Femur (tissue), 1 donor: ENCODE measurements at places on chromosomes 1 and 21.

DNA sequence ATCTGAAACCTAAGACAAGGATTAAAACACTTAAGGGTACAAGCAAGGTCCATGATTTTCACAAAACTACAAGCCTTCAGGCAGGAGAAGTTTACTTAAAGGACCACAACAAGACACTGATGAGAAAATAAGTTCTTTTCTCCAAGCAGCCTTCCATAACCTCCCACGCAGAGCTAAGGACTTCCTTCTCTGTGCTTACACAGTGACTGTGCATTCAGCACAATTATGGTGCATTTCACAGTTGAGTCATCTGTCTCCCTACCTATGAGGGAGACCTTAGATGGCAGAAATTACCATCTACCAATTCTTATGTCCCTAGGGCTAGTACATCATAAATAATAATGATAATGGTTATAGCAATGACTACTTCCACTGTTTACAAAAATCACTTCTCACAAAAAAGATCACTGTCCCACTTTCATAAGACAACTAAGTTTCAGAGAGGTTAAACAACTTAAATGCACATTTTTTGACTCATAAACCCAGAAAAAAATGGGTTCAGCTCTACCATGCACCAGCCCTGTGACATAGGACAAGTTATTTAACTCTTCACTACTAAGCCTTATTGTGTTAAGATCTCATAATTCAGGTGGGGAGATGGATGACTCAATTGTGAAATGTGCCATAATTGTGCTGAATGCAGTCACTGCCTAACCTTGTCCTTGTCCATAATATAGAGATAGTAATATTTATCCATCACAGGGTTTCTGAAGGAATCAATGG is 45.3 kb downstream of the TARBP1 start:
- DNase-seq: no peak

- DNase-seq: no peak
Measured at GRCh38 chr1:25731148-25731547, 68.8 kb upstream of the SELENON start.

DNA sequence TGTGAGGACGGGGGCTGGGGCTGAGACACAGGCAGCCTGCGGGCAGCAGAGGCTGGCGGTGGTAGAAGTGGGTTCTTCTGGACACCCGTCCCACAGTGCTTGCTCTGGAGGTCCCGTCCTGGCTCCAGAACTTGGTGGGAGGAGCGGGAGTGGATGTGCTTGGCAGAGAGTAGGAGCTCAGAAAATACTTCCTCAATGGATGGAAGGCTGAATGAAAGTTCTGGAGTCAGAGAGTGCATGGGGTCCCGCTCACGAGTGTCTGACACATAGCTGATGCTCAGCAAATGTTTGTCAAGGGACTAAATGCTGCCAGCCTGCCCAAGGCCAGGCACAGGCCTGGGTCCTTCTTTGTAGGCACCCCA is 13.4 kb upstream of the NES start:
- peak; percentile 25 for DNase-seq

DNA sequence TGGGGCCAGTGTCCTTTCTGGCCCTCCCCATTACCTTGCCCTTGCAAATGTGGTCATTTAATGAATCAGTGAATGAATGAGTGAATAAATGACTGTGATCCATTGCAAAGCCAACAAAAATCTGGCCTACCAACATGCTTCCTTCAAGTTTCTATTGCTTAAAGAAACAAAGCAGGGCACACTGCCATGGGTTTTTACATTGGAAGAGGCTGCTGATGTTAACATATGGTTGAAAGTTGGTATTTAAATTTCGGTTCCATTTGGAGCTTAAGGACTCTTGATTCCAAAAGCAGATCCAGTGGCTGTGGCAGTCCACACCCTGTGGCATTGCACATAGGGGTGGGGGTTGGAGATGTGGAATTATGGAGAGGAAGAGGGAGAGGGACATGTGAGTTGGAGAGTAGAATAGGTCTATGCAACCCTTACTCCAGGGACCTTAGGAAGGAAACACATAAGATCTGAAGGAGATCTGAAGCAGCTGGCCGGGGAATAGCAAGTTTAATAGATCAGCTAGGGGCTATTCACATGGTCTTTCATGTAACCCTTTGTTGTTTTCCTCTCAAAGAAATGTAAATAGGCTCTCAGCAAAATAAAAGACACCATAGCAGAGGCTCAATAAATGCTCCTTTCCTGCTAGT is 7.2 kb downstream of the ABCA4 start:
- no peak for DNase-seq

- DNase-seq: no peak
Measured at GRCh38 chr1:179101566-179101965, 19.7 kb downstream of the TOR3A start.

DNA sequence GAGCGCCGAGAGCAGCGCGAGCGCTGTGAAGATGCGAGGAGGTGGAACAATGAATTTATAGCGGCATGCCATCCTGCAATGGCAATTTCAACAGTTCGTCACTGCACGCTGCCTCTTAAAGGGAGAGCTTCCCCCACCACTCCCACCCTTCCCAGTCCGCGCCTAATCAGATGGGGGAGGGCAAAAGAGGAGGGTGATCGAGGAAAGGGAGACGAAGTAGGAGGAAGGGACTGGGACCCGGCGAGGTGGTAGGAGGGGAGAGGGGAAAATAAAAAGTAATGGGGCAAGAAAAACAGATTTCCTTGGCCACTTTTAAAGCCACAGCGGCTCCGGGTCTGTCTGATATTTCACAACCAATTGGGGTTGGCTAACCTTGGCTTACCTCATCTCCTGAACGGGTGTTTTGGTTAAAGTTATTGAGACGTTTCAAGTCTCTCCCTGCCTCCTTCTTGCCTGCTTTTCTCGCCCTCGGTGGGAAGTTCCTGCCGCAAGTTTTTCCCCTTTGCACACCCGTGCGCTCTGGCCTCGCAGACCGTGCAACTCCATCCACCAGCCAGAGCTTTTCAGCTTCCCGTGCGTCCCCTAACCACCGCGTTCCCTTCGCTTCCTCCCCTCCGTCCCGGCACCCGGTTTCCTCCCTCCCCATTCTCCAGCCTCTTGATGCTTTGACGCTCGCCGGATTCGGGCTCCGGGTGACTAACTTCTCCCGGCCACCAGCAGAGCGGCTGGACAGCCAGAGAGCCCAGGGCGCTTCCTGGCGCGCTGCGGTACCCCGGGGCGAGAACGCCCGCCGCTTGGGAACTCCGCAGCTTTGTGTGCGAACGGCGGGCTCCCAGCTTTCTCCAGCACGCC is at the start of gene ADAMTS5:
ADAMTS5 (minus strand) TSS at position 27 of the 852 bp plus-strand sequence. CDS start 697 bp downstream, outside the sequence.
- peak; percentile 85 for DNase-seq

DNA sequence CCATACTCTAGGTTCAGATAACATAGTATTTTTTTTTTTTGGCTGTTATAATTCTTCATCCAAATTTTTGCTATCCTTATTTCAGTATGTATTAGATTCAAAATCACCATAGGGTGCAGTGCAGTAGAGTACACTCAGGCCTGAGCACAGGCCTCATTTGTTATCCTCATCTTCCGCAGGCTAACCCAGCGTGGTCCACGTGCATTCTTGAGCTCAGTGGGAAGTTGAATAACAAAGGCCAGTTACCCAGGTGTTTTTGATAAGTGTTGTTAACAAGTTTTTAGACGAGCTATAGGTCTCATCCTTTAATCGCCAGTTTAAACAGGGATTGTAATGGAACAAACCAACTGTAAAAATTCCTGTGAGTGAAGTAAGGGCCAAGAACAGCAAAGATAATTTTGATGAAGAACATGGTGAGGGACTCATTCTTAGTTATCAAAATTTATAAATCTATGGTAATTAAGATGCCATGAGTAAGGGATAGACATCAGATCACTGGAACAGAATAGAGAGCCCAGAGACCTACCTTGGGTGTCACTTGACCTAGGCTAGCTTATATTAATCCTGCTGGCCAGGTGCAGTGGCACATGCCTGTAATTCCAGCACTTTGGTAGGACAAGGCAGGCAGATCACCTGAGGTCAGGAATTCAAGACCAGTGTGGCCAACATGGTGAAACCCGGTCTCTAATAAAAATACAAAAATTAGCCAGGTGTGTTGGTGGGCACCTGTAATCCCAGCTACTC is 22.0 kb downstream of the FLVCR1 start:
- DNase-seq: no peak

DNA sequence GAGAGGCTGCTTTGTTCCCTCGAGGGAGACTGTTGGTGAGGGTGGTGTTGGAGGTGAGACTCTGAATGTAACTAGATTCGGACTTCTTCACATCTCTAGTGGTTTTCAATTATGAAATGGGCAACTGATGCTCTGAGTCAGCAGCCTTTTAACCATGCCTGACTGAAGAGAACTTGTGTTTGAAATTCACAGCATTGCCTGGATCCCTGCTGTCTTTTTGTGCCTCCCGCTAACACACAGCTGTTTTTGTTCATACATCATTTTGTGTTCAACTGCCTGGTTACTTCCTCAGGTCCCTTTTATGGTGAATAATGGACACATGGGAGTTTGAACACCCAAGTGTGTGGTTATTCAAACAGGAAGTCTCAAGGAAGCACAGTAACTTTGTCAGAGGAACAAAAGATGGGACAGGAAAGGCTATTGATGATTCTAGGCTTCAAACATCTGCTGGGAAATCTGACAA is 16.8 kb downstream of the LAMC1 start:
- DNase-seq: peak; percentile 16

DNA sequence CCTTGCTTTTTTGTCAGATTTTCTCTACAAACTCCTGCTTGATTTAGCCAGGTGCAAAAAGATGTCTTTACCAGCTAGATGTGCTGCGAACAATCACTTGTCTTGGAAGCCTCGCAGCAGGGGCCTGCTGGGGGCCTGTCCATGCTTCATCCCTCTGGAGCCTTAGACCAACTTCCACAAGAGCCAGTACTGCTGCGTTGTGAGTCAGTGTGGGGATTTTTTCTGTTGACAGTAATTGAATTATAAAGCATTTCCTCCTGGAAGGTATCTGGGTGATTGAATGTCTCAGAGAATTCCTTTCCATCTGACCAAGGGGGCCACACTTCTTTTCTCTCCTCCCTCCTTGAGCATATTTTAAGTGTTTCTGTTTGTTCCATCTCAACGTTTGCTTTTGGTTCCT is 40.4 kb upstream of the LDLRAP1 start:
- DNase-seq: no peak

- peak; percentile 31 for DNase-seq
Measured at GRCh38 chr1:184116287-184116686, 64.8 kb downstream of the TSEN15 start.

DNA sequence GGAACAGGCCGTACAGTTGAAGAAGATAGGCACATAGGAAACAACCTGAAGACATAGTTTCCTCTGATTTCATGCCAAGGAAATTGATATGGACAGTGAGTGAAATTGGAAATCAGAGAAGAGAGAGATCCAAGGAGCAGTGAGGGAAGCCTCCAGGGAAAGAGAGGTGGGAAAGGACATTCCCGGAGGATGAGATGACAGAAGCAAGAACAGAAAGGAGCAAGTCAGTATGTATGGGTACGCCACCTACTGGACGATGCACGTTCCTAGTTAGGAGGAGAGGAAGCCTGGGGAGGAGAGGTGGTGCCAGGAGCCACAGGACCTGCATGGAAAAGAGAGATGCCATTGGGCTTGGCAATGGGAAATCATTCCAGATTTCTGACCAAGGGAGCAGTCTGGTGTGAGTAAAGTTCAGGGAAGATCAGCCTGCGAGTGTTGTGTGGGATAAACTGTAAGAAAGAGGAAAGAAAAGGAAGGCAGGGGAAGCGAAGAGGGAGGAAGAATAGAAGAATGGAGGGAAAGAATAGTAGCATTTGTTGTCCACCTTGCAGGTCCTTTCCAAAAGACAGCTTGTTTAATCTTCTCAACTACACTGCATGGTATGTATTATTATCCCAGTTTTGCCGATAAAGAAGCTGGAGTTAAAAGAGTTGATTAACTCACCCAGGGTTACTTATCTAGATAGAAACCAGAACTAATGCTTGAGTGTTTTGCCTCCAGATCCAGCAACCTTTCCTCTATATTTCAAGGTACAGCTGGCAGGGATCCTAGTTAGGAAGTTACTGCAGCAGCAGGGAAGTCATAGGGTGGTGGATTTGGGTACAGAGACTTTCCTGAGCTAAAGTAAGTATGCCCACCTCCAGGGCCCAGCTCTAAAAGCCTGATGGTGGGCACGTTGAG is 27.4 kb downstream of the C1orf116 start:
- DNase-seq: no peak

GRCh38 chr1:179016706-179017382 is 8.8 kb upstream of the FAM20B start:
- DNase-seq: peak; percentile 95

DNA sequence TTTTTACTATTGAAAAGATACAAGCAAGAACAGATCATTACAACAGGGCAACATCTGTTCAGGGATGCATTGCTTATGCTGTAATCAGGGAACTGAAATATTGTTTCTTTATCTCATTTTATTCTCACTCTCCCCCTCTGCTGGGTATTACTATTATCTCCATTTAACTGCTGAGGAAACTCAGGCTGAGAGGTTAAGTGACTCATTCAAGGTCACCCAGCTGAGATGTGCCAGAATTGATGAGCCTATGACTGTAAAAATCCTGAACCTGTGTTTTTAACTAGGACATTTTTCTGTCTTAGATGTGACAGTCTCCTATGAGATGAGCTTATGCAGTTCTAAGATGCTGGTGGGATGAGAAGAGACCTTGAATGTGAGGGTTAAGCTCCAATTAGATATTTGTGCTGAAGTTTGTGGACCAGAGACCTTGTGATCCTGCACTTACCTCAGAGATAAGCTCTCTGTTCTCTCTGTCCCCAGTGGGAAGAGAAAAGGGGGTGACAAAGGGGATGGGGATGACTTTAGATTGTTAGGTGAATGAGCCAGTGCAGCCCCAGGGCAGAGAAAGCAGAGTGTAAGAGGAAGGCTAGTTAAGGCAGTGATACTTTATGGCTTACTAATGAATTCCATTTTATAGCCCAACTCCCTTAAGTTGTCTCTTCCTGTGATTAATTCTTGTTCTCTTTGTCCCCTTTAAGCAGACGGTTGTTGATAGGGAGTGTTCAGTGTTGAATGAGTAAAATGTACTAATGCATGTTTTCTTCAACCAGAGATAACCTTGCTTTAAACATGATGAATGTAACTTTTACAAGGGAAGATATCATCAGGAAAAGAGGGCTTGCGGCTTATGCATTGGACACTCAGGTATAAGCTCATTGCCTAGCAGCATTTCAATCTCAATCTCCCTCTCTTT is 111.4 kb downstream of the HLX start:
- no peak for DNase-seq

GRCh38 chr1:240706150-240706935 is 94.4 kb upstream of the GREM2 start:
- DNase-seq: peak; percentile 26

- DNase-seq: peak; percentile 49
Measured at GRCh38 chr1:27136998-27137542, 17.9 kb downstream of the SLC9A1 start.

DNA sequence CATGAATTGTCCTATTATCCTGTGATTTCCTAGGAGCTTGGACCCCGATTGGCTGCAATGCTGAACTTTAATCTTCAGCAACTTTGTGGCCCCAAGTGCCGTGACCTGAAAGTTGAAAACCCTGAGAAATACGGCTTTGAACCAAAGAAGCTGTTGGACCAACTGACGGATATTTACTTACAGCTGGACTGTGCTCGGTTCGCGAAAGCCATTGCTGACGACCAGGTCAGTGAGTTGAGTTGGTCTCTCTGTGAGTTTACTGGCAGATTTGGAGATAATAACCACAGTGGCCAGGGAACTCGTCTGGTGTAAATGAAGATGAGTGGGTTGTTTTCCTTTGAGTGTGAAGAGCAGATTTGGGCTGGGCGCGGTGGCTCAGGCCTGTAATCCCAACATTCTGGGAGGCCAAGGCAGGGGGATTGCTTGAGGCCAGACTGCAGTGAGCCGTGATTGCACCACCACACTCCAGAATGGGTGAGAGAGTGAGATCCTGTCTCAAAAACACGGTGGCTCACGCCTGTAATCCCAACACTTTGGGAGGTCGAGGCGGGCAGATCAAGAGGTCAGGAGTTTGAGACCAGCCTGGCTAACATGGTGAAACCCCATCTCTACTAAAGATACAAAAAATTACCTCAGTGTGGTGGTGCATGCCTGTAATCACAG is 39.1 kb upstream of the KIF1B start:
- DNase-seq: no peak
